ENCODE measurements at places on chromosomes 7 and 10. TPM values are rescaled to one million over a fixed set of nuclear protein-coding genes. Genes with fewer than 3 reads are reported as not detected.

- H3K4me1 ChIP-seq = no peaks in the 10 kb centered on the region
- H3K36me3 ChIP-seq = no peaks in the 10 kb centered on the region
- H3K27ac ChIP-seq = no peak overlapping the region
- H3K4me3 ChIP-seq = no peak overlapping the region
- peaks cover 16% of the 10 kb centered on the region for H3K27me3 ChIP-seq
- DNase-seq = no peak
These were observed 27.7 kb upstream of the SORCS3 start for GRCh38 chr10:104613406-104613805.

DNA sequence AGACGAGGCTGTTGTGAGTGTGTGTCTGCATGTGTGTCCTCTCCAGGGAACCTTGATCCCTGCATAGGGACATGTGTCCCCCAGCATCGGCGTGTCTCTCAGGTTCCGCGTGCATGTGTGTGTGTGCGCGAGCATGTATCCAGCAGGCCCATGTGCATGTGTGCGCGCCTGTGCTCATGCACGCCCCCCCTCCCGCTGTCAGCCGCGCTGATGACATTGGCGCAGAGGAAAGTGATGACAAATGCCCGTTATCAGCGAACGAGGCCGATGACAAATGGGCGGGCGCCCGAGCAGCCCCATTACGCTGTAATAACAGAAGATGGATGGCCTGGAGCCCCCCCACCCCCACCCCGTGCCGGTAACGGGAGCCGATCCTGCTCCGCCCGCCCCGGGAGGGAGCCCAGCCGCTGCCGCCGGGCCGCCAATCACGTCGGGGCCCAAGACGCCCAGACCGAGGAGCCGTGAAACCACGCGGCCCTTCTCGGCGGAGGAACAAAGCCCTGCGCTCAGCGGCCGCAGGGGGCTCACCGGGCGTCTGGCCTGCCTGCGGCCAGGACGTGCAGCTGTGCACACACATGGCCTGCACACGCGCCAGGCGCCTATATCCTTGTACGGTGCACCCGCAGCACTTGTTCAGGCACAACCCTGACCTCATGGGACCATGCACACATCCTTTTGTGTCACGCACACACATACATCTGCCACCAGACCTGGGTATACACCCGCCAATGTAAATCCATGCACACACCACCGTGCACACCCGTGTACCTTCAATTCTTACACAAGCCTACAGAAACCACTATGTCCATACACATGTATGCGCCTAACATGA lies 21.5 kb downstream of the POLL start:
- H3K4me3 ChIP-seq = peak overlapping the region; percentile 35
- H3K36me3 ChIP-seq = no peaks in the 10 kb centered on the region
- DNase-seq = no peak
- peaks cover 17% of the 10 kb centered on the region for H3K4me1 ChIP-seq

- no peaks in the 10 kb centered on the region for H3K27me3 ChIP-seq
- no peak overlapping the region for H3K4me3 ChIP-seq
- H3K4me1 ChIP-seq = no peaks in the 10 kb centered on the region
- H3K27ac ChIP-seq = no peak overlapping the region
- H3K36me3 ChIP-seq = no peaks in the 10 kb centered on the region
These were observed 26.7 kb downstream of the ELMO1 start for GRCh38 chr7:37421861-37422500.

- H3K4me3 ChIP-seq = peak overlapping the region; percentile 78
- no peaks in the 10 kb centered on the region for H3K27me3 ChIP-seq
- no peaks in the 10 kb centered on the region for H3K36me3 ChIP-seq
- DNase-seq = peak; percentile 39
These were observed 220.3 kb downstream of the PHTF2 start for GRCh38 chr7:78018641-78019446.

DNA sequence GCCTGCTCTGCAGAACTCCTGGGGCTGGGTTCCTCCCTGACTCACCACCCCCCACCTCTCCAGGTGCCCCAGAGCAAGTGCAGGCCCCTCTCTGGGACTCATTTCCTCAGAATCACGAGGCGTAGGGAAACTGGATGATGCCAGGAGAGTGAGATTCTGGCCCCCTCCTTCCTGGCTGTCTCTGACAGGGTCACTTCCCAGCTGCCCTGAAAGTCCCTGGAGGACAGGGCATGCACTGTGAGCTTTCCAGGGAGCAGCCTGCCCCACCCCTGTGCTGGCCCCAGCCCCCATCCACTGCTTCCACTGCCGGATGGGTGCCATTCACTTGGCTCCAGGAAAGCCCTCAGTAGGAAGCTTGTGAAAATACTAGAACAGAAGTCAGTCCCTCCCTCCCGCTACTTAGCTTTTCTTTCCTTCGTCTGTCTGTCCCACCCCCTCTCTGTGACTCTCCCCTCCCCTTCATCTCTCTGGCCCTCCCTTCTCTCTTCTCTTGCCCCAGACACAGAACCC lies 10.4 kb downstream of the TACR2 start:
- no peak for DNase-seq
- H3K27ac ChIP-seq = peak overlapping the region; percentile 66
- peaks cover 19% of the 10 kb centered on the region for H3K4me1 ChIP-seq
- H3K27me3 ChIP-seq = no peaks in the 10 kb centered on the region

DNA sequence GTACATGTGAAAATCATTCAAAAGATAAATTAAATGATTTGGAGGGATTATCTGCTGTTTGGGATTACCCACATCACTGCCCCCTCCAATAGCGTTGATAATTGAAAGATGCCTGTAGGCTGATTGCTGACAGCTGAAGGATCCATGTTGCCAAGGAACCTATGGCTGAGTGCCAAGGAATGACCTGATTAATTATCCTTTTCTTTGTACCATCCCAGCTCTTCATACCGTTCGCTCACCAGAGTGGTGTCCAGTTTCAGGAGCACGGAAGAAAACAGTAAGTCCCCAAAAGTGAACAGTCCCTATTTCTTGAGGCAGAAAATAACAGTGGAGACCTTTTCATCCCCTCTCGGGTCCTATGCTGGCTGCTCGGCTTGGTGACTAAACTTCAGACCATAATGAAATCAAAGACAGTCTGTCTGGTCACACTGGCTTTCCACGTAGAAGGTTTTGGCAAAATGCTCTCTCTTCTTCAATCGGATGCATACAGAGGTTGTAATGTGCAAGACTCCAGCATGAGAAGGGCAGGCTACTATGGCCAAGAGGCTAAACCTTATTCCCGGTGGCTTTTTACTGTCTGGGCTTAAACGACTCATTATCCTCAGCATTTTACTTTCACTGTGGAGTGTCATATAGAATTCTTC lies 108.8 kb downstream of the SPAG6 start:
- H3K27ac ChIP-seq = peak overlapping the region; percentile 74
- peaks cover 23% of the 10 kb centered on the region for H3K4me1 ChIP-seq
- DNase-seq = no peak
- H3K4me3 ChIP-seq = peak overlapping the region; percentile 16
- H3K36me3 ChIP-seq = no peaks in the 10 kb centered on the region

GRCh38 chr7:51310131-51310583 lies 6.5 kb downstream of the COBL start:
- no peaks in the 10 kb centered on the region for H3K4me1 ChIP-seq
- no peak for DNase-seq
- H3K27me3 ChIP-seq = peaks cover 26% of the 10 kb centered on the region

- H3K4me3 ChIP-seq = no peak overlapping the region
- no peaks in the 10 kb centered on the region for H3K4me1 ChIP-seq
- no peaks in the 10 kb centered on the region for H3K27me3 ChIP-seq
These were observed 102.1 kb upstream of the RSU1 start for GRCh38 chr10:16919121-16919982.

Gene HOGA1
- 0.50 TPM for total RNA-seq

All from mesothelial cell of epicardium (in vitro differentiated cells).